ENCODE measurements at places on chromosomes 5 and 9.
A peak's percentile ranks its signal among the peaks of the same experiment; 100 is the strongest.

GRCh38 chr5:172715931-172716682 lies 54.9 kb downstream of the DUSP1 start:
- no peak for DNase-seq

DNA sequence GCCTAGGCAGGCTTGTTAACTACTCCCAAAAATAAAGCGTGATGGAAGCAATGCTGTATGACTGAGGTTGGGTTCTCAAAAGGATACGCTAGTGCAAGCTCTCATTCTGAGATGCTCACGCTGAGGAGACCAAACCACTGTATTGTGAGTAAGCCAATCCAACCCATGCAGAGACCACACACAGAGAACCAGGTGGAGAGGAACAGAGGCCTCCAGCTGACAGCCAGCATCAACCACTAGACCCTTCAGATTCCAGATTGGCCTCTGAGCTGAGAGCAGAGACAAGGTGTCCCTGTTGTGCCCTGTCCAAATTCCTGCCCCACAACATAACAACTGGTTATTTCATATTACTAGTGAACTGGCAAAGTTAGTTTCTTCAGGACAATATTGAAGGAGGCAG lies 4.5 kb downstream of the TSTD2 start:
- no peak for DNase-seq

- no peak for DNase-seq
Measured at GRCh38 chr5:88940713-88941112, 57.7 kb upstream of the MEF2C start.

DNA sequence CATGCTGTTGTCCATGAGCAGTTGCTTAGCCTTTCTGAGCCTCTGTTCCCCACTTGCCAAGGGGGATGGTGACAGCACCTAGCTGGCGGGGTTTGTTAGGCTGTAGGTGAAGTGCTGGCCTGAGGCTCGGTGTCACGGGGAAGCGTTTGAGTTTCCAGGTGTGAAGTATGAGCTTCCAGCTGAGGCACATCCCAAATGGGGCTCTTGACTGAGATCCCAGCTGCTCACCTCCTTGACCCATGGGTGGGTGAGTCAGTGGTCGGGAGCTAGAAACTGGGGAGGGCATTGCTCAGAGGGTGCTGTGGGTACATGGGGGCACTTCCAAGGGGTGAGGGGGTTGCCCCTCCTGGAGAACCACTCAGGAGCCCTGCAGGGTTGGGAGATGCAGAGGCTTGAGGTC lies 26.4 kb upstream of the RNF130 start:
- DNase-seq, result no peak

DNA sequence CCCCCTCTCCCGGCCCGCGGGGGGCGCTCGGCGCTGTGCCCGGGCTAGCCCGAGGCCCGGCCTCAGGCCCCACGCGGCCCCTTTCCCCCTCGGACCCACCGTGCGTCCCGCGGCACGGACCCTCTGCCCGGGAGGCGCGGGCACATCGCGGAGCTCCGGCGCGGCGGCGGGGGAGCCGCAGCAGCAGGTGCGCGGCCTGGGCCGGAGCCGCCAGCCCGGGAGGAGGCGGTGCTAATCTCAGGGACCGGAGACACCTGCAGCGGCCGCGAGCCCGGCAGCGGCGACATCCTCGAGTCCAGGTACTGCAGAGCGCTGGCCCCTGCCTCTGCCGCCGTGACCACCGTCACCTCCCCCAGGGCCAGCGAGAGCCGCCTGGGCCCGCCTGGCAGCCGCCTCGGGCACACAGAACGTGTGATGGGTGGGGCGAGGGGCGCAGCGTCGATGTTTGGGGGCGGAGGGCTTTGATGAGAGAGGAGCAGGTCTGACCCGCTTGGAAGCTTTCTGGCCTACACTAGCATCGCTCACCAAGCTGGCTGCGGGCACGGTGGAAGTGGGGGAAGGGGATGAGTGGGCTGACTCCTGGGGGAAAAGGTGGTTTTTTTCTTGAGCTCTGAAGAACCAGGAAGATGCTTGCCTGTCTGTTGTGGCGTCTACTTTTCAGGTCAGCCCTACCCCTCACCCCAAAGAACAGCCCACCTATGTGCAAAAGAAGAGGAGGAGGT lies 524 bp downstream of the CYFIP2 start:
- peak; percentile 44 for DNase-seq
